ENCODE measurements at places on chromosomes 11 and 22. TPM values are rescaled to one million over a fixed set of nuclear protein-coding genes. Genes with fewer than 3 reads are reported as not detected.

SYTL2 gene
- total RNA-seq, result 3.7 TPM

TRIM6 gene
- 0.25 TPM for total RNA-seq

APOBEC3B gene
- total RNA-seq, result not detected

HTR3B gene
- total RNA-seq, result 0.25 TPM

DNHD1 gene
- total RNA-seq, result 3.0 TPM

SHANK3 gene
- total RNA-seq, result 5.9 TPM

XKR3 gene
- not detected for total RNA-seq
